ENCODE measurements at places on chromosomes 5 and 9.

- no peak for DNase-seq
Observed at GRCh38 chr5:149138182-149138923, 2.9 kb upstream of the ABLIM3 start.

DNA sequence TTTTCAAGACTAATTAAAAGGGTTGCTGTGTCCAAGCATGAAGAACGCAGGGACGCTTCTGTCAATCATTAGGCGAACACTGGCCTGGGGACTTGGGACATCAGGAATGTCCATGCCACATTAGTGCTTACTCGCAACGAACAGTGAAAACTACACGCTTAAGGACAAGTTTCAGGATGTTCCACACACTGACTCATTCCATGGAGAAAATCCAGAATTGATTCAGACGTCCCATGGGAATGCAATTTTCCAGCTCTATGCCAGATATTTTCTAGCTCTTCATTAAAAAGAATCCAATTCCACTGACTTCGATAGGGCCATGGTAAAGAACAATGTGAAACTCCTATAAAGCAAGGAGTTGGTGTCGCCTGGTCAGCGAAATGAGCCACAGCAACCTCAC is 98.2 kb downstream of the CAMSAP1 start:
- no peak for DNase-seq

DNA sequence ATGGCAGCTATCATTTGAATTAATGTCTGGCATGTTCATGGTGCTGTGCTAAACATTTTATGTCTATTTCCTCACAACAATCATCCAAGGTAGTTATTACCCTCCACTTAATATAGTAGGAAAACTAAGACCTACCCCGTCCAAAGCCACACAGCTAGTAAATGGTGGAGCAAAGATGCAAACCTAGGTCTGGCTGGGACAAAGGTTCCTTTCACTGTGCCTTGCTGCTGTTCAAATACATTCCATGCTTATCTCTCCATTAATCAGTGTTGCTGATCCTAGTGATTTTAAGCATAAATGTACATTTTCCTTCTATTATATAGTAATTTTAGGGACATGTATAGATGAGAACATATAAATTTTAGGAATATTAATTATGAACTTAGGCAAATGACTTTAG is 38.7 kb downstream of the CCDC125 start:
- DNase-seq, result no peak

DNA sequence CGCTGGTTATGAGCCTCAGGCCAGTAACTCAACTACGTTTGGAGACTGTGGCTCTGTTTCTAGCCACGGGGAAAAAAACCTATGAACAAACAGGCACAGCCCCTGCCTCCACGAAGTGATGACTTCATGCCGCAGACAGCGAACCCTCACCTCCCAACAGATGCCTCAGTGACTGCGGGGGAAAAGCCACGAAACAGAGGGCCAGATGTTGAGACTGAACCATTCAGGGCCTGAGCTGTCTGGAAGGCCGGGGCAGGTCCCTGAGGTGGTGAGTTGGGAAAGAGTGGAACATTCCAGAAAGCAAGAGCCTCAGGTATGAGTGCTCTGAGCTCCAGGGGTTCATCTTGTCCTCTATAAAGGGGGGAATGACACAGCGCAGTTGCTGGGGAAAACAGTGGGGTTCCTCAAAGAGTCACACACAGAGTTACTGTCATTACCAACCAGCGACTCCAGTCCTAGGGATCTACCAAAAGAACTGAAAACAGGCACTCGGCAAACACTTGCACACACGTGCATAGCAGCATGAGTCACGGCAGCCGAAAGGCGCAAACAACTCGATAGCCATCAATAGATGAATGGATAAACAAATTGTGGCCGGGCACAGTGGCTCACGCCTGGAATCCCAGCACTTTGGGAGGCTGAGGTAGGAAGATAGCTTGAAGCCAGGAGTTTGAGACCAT is 15.3 kb downstream of the PLPP7 start:
- DNase-seq, result no peak

GRCh38 chr9:95486318-95486717 is 30.5 kb downstream of the PTCH1 start:
- no peak for DNase-seq

GRCh38 chr9:135979547-135980166 is 18.5 kb upstream of the UBAC1 start:
- DNase-seq, result no peak

DNA sequence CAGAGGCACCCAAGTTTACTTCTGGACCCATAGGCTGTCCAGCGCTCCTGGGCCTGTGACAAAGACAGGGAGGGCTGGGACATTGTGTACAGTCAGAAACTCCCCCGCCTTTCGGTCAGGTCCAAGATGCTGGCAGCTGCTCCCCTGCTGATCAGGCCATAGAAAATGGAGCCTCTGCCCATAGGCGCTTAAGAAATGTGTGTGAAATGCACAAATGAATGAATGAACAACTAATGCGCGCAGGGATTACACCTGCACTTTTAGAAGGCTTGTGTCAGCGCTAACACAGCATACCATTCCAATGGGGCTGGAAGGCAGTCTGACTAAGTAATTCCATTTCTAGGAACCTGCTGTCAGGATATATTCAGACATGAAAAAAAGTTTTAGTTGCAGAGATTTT is 16.3 kb downstream of the PTPN3 start:
- no peak for DNase-seq

- DNase-seq, result no peak
Observed at GRCh38 chr5:22598796-22599195, 254.3 kb downstream of the CDH12 start.

DNA sequence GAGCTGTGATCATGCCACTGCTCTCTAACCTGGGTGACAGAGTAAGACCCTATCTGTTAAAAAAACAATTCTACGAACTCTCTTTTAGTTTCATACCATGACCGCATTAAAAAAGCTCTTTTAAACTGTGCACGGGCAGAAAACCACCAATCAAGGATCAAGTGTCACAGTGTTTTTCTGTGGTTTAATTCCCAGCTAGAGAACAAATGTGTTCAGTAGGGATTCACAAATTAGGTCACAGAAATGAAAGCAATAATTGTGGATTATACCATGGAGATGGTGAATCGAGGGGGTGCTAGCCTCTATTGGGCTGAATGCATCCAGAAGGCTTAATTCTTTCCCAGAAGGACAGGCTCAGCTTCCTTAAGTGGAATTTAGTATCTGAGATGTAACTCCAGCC is 79.1 kb downstream of the ATG10 start:
- no peak for DNase-seq

DNA sequence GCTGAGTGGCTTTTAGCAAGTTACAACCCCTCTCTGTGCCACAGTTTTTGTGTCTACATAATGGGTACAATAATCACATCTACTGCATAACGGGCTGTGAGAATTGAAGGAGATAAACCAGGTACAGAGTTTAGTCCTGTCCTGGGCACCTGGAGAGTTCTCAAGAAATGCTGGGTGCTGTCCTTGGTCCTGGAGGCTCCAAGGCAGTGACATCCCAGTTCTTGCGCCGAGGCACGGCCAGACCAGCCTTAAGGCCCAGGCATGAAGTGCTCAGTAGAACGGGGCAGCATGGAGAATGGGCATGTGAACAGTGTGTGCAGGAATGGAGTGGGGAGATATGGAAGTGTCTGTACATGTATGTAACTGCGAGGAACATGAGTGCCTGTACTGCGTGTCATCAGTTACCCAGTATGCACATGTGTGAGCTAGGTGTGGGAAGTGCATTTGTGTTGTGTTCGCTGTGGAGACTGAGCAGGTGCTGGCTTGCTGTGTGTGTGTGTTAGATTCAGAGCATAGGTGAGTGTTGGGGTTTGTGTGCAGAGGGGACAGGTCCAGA is 6.3 kb upstream of the UNC5A start:
- no peak for DNase-seq

- no peak for DNase-seq
Observed at GRCh38 chr5:176629853-176630680, at the start of the genes EIF4E1B and SNCB. EIF4E1B (plus strand) TSS chr5:176630675; CDS start chr5:176642788, 12,113 bp downstream. SNCB (minus strand) TSS chr5:176630534; CDS start chr5:176629654, 880 bp downstream.

DNA sequence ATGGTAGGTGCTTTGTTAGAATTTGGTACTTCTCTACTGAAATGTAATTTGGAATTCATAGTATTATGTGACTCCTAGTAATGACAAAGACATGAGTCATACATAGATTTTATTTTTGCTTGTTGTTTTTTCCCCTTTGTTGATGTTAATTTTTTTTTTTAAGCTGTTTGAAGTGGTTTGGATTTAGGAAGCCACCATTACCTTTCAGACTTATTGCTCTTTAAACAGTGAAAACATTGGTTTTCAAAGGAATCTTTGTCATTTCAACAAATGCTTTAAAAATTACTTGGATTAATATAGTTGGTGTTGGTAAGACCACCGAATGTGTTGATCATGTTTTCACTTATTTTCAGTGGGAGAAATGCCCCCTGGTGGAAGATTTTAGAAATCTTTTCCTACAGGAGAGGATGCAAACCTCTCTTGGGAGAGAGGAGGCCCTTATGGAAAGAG is 170.1 kb upstream of the PITX1 start:
- no peak for DNase-seq

GRCh38 chr5:17316970-17317459 is 99.6 kb downstream of the BASP1 start:
- no peak for DNase-seq

- DNase-seq, result no peak
Observed at GRCh38 chr5:176812269-176813259, 2.2 kb downstream of the UNC5A start.
